ENCODE measurements at places on chromosomes 4 and X.

DNA sequence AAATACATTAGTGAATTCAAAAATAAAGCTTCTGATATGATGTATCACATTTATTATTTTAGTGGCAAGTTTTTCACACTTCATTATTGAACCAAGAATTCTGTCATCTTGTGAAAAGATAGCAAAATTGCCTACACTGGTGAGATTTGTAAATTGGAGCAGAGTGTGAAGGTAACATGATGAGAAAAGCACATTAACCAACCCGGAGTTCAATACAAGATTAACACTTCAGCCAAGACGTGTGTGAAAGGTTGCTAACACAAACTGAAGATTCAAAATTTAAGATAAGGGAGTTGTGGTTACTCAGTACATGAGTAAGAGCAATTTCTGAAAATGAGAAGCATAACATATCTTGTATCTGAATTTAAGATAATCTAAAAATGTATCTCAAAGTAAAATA is 346.7 kb downstream of the PDHA2 start:
- DNase-seq = no peak

DNA sequence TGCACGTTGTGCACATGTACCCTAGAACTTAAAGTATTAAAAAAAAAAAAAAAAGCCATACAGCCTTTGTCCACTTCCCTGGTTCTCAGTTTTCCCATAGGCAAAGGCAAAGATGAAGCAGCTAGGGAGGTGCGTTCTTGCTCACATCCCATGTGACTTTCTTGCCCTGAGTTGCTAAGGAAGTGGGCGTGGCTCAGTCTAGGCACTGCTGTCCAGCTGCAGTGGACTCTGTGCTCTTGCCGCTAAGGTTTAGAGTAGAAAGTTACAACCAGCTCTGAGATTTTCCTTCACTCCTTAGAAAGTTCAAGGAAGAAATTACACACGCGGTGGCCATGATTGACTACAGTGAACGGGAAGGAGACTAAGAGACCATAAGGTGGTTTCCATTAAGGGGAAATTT is 144.7 kb downstream of the NAA11 start:
- DNase-seq = no peak

DNA sequence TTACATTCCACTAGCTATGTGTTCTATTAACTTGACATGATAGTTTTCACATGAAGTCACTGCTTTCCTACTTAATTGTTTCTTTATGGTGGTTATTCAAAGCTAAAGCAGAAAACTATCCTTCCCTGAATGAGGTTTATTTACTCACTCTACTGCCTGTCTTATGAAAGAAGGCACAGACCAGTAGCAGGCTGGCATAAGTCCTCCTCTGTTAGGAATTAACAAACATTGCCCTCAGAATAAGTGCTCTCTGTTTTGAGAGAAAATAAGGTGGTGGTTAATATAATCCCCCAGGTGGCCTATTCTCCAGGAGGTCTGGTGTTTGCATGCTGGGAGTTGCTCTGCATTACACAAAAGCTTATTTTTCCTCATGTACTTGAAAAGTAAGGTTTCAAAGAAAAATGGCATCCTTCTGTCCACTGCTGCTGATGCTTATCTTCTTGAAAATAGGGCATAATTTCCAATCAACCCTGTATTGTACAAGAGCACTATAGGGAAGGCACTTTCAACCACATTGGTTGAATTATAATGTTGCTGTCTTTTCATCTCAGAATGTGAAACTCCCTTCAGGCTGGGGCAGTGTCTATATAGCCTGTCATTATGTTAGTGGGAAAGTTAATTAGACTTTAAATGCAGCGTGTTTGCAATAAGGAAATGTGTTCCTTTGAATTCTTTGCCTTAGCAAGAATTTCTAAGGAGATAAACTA is 119.7 kb upstream of the TBC1D9 start:
- DNase-seq = peak; percentile 58

- peak; percentile 1 for DNase-seq
These were observed 139.7 kb downstream of the MAPK10 start for GRCh38 chr4:86220121-86220520.

- no peak for DNase-seq
These were observed 161.3 kb upstream of the USP38 start for GRCh38 chr4:143023239-143023918.

- no peak for DNase-seq
These were observed 386.3 kb downstream of the DMD start for GRCh38 chrX:32825009-32825408.

GRCh38 chr4:1981251-1982058 is 27.3 kb downstream of the NELFA start:
- peak; percentile 28 for DNase-seq

- DNase-seq = no peak
These were observed 16.4 kb downstream of the DOK7 start for GRCh38 chr4:3479358-3480101.

DNA sequence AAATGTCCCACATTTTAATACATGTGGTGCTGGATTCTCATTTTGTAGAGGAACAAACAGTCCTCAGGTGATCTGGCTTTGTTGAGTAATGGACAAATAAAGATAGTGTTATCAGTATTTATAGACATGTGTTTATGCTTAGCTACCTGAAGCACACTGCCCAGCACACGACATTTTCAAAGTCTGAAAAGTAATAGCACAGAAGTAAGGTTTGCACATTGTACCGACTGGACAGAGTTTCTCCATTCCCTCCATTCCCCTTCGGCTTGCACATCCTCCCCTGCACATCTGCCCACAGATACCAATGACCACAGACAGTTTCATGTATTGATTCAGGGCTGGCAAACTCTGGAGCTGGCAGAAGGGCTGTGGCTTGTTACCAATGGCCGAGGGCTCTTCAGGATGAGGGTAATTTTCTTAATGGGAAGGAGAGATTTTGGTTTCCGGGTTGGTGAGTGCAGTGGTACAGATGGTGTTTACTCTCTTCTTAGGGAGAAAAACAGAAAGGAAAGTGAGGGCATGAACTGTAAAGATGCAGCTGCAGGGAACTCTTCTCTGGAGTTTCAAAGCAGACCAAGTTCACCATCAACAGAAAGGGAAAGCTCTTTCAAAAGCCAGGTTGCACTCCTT is 2.3 kb downstream of the GRPR start:
- no peak for DNase-seq

DNA sequence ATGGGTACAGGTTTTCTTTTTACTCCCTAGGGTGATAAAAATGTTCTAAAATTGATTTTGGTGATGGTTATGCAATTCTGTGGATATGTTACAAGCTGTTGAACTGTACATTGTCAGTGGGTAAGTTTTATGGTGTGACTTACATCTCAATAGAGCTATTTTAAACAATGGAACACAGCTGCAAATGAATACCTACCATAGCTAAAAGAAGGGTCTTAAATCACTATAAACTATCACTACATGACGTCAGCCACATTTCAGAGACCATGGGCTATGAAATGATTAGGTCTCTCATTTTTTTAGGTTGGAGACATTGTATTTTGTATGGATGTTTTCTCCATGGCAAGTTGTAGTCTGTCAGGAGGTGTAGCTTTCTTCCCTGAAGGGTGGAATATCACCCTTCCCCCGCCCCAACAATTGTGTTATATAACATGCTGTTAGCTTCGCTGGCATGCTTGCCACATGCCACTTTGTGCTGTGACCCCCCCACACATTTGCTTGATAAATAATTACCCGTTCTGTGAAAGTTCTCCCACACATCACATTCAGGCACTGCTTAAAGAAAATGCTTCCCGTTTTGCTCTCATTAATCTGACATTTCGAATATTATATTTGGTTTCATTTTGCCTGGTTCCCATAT is 159.7 kb downstream of the ARHGAP10 start:
- no peak for DNase-seq

DNA sequence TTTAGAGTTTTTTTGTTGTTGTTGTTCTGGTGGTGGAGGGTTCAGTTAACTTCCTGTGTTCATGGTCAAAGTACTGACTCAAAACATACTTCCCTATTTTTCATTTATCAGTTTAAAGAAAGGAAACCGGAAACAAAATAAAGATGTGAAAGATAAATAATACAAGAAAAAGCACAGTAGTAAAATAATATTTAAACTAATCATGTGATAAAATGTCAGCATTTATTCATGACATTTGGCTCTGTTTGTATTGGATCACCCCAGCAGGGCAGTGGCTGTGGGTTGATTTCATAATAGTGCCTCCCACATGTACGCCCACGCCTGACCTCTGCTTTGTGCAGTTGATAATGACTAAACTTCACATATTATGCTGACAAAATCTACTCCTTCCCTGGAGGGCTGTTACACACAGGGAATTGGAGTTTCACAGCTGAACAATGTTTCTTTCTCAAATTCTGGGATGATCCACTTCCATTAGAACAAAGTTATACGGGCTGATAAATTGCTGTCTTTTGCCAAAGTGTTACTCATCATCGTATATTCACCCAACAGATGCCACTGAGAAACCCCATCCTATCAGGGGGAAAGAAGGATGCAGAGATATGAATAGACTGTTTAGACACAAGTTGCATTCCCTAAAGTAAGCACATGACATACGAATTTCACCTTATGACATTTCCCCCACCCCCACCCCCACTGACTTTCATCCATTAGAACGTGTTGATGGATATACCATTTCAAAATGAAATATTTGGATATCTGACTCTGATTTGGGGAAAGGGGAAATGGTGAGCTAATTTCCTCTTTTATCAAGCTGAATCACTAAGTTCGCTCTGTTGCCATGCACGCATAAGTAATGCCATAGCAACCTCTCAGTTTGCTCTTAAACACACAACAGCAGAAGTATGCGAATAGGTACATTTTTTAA is 48.3 kb downstream of the AMELX start:
- peak; percentile 62 for DNase-seq

GRCh38 chrX:148930206-148930729 is 429.9 kb downstream of the AFF2 start:
- DNase-seq = no peak

- no peak for DNase-seq
These were observed 230.0 kb upstream of the LNX1 start for GRCh38 chr4:53821179-53821851.

- peak; percentile 15 for DNase-seq
These were observed 31.2 kb downstream of the PDE5A start for GRCh38 chr4:119597377-119597776.

- no peak for DNase-seq
These were observed 23.5 kb downstream of the INTS6L start for GRCh38 chrX:135543924-135544323.

DNA sequence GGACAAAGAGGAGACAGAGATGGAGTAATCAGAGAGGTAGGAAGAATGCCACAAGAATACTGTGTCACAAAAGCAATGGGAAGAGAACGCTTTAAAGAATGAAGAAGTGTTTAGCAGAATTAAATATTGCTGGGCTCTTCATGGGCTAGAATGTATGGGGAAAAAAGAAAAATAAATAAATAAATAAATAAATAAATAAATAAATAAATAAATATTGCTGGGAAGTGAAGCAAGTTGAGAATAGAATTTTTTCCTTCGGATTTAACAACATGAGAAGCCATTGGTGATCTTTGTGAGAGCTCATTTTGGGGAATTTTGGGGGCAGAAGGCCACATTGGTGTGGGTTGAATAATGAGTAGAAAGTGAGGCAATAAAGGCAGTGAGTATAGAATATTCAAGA is 59.7 kb upstream of the FRMPD3 start:
- no peak for DNase-seq

- DNase-seq = no peak
These were observed 233.4 kb upstream of the HAND2 start for GRCh38 chr4:173763389-173763788.

DNA sequence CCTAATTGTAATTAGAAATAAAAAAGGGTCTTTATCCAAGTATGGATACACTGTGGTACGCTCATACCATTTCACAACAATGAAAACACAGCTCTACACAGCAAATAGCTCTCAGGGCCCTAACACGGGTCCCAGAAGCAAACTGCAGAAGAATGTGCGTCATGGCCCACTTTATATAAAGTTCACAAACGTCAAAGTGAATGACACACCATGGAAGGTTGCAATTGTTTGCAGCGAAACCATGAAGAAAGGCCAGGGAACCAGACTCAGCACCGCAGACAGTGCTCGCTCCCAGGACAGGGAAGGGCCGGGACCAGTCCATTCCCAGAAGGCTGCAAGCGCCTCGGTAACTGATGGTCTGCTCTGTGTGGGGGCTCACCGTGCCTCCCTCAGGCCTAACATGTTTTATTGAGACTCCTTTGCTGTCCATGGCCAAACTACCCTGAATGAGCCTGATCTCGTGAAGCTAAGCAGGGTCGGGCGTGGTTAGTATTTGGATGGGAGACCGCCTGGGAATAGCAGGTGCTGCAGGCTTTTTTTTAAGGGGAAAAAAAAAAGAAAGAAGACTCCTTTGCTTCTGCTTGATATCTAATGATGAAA is 47.8 kb downstream of the ACOX3 start:
- DNase-seq = no peak

DNA sequence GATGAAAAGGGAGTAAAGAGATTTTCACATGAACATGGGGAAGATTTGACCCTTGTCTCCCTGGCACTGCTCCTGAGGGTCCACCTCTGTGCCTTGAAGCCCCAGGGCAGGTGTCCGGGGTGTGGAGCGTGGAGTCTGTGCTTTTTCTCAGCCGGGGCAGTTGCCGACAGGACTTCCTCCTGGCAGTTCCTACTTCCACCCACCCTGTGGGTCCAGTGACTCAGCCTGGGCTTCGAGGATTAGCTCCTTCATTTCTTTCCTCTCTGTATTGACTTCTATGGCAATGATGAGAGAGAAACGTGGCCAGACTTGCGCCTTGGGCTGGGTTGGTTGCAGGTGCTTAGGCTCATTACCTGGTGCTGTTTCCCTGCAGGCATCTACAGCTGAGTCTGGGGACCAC is 35.9 kb upstream of the CLCN4 start:
- DNase-seq = no peak

DNA sequence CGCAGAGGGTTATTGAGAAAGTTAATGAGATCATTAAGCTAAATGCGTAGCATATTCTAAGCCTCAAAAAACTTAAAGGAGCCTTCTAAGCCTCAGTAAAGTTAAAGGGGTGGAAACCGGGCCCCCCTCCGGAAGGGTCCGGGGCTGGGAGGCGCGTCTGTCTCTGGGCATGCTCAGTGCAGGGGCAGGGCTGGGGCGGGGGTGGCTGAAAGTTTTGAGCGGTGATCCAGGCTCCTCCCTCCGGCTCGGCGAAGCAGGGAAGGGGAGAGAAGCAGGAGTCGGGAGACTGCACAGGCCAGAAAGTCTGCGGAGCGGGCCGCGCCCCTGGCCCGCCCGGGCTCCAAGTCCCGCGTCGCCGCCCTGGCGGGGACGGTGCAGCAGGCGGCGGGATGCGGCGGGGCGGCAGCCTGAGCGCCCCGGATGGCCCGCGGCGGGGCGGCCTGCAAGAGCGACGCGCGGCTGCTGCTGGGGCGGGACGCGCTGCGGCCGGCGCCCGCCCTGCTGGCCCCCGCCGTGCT is at the start of gene EVC:
TSS of gene EVC (plus strand) at position 241 of the 518 bp plus-strand sequence. CDS start at position 421, 180 bp downstream.
- DNase-seq = peak; percentile 88

DNA sequence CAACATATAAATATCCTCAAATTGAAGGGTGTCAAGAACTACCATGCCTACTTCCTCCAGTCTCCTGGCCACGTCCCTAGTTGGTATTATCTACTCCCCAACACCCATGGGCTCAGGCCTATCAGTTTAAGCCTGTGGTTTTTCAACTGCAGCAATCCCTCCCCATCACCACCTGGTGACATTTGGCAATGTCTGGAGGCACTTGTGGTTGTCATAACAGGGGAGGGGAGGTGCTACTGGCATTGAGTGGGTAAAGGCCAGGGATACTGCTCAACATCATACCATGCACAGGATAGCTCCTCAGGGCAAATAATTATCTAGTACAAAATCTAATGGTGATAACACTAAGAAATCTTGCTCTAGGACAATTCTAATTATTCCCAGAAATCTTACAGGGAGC is 95.3 kb downstream of the COMMD8 start:
- no peak for DNase-seq

- DNase-seq = no peak
These were observed 18.5 kb downstream of the LRRC66 start for GRCh38 chr4:52001616-52002015.
